ENCODE measurements at places on chromosomes 2 and 18.

- no peak for DNase-seq
Measured at GRCh38 chr18:2966560-2966959, 46.4 kb downstream of the LPIN2 start.

DNA sequence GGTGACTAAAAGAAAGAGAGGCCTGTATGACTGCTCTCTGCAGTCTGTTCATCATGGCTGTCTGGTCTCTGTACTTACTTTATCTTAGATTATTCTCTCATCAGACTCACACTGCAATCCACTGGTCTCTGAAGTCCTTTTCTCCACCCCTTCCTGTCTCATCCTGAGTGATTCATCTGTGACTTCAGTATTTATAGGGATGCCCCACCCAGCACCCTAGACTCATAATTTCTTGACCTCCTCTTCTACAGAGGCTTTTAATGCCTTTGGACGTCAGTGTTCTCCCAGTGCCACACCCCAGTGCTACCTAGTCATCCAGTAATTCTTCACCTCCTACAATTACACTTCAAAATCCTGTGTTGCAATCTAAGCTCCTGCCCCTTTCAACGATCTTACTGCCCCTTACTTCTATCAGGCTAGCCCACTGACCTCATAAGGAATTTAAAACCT is 14.9 kb upstream of the ITPRID2 start:
- no peak for DNase-seq

GRCh38 chr2:56008661-56009431 is 85.3 kb upstream of the EFEMP1 start:
- no peak for DNase-seq

DNA sequence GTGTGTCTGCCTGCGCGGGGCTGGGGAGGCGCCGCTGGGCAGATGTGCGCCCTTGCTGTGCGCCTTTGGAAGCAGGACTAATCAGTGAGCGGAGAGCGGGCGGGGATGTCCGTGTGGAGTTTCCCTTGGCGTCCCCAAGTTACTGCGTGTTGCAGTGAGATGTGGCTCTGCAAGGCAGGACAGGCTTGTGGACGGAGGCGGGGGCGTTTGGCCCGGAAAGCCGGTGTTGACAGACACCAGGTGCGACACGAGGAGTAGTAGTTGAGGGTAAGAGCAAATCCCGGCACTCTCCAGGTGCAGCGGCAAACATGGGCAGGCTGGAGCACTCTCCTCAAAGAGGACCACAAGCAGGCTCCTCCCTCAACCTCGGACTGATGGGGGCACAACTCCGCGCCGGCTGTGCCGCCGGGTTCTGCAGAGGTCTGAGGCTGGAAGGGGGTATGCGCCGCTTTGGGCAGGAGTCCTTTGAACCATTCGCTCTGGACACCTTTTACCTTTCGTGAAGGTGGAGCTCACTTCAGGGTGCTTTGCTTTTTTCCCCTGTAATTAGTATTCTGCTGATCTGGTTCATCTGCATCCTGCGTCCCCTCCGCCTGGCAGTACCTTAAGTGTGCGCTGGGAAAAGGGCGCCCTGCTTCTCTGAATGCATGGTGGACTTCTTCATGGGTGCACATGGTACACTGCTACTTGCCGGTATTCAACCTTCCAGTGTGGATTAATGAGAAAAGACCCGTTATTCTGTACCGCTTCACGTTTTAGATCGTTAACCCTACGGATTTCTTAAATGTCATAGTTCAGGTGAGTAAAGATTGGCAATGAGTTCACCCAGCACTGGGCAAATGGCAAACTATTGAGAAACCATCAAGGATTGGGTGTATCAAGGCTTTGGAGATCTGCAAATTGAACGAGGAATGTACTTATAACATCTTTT is 608 bp downstream of the CDH7 start:
- DNase-seq = no peak

GRCh38 chr2:12168791-12169388 is 422.5 kb downstream of the LPIN1 start:
- DNase-seq = no peak

DNA sequence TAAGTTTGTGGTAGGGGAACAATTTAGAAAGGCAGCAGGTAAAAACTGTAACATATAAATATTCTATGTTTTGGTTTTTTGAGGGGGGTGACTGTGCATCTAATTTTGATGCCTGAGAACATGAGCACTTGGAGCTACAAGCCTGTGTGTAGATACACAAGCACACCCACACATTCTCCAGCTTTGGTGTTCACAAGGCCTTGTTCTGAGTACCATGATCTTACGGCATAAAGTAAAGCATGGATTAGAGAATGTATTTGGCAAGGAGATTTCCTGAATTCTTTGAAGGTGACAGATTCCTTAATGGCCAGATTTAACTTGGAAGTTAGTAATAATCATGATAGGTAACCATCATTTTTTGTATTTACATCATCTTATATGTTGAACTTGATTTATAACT is 42.7 kb downstream of the MAP3K20 start:
- DNase-seq = no peak

DNA sequence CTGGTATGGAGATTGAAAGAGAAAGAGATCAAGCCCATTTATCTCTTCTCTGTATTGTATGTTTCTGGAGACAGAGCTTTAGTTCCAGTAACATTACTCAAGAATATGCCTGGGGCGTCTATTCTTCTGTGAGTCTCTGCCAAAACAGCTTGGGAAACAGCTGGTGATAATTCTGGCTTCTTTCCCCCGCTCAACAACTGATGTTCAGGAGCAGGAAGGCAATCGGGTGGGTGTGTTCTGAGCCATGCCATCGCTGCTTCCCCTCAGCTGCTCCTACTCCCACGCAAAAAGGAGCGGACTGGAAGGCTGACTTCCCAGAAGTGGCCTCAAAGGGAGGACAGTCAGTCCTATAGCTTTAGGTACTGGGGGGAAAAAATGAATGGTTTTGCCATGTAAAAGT is 695.1 kb downstream of the PLCL1 start:
- DNase-seq = no peak

- no peak for DNase-seq
Measured at GRCh38 chr2:233115741-233116140, 55.6 kb downstream of the INPP5D start.

GRCh38 chr18:52615943-52616342 is 275.9 kb downstream of the DCC start:
- DNase-seq = no peak

DNA sequence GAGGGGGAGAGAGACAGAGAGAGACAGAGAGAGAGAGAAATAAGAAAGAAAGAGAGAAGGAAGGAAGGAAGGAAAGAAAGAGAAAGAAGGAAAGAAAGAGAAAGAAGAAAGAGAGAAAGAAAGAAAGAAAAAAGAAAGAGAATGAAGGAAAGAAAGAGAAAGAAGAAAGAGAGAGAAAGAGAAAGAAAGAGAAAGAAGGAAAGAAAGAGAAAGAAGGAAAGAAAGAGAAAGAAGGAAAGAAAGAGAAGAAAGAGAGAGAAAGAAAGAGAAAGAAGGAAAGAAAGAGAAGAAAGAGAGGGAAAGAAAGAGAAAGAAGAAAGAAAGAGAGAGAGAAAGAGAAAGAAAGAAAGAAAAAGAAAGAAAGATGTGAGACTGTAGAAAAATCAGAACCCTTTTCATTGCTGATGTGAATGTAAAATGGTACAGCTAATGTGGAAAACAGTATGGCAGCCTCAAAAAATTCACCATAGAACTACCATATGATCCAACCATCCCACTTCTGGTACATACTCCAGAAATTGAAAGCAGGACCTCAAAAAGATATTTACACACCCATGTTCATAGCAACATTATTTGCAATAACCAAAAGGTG is 203.4 kb upstream of the POU3F3 start:
- no peak for DNase-seq

GRCh38 chr2:238929242-238930081 is 81.6 kb downstream of the TWIST2 start:
- no peak for DNase-seq

DNA sequence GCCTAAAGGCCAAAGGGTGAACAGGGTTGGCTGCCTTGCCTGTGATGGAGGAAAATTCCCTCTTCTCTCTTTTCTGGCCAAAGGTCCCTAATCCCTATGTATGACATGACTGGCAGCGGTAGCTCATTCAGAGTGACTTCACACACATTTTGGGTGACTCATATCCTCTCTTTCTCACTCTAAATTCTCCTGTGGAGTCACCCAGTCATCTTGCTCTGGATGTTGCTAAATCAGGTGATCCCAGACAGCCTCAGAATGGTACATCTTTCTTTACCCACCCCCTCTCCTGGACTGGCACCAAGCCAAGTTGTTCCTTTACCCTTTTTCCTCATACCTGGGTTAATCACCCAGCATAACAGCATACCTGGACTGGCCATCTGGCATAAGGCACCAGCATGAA is 77.2 kb downstream of the NEURL3 start:
- DNase-seq = no peak

- no peak for DNase-seq
Measured at GRCh38 chr18:3081584-3081991, 68.6 kb upstream of the LPIN2 start.

DNA sequence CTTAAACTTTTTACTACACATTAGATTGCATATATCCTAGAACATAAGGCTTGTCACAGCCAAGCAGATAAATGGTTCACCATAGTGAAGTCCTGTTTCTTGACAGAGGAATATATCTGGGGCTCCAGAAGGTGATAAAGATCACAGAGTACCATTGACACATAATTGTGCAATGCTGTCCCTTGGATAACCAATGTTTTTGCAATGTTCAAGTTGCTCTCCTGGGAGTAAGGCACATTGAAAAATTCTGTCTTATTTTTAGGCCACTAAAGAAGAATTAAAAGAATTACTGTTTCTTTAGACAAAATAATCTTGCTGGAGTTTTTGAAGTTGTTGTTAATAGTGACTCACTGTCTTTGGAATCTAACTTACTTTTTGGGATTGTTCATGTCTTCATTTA is 1132.8 kb downstream of the LRP1B start:
- no peak for DNase-seq

GRCh38 chr2:108634011-108634410 is 85.3 kb upstream of the RANBP2 start:
- DNase-seq = no peak

DNA sequence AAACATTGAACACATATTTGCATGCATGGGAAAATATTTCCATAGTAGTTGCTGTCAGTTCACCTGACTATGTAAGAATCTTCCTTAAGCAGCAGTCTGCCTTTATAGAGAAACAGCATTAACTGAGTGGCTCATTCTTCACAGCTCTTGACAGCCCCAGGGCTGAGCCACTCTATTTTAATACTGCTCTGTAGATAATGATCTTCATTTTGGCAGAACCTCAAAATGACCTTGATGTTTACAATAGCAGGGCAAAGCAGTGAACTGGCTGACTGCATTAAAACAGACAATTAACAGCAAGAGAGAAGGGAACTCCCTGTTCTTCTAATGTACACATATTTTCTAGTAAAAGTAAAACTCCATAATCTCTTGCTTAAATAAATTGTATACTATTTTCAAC is 580.6 kb upstream of the SOX11 start:
- DNase-seq = no peak

- DNase-seq = no peak
Measured at GRCh38 chr2:136250131-136250530, 132.2 kb upstream of the CXCR4 start.

DNA sequence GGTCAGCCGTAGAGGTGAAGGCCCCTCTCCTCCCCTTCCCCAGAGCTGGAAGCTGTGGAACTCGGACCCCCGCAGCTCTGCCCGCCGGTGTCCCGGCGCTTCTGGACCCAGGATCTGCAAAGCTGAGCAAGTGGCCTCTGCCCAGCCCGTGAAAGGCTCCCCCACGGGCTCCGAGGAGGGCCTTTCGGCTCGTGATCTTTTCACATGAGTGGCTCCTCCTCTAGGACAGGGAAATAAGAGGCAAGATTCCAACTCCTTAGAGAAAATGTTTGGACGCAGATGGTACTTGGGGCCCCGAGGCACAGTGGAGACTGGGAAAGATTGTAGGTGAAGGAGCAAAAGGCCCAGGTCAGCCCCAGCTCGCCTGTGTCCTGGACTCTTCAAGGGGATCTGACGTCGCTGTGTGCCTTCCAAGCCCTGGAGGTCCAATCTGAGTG is 48.2 kb upstream of the SP3 start:
- no peak for DNase-seq

GRCh38 chr18:48720655-48721025 is 181.8 kb downstream of the CTIF start:
- DNase-seq = no peak

DNA sequence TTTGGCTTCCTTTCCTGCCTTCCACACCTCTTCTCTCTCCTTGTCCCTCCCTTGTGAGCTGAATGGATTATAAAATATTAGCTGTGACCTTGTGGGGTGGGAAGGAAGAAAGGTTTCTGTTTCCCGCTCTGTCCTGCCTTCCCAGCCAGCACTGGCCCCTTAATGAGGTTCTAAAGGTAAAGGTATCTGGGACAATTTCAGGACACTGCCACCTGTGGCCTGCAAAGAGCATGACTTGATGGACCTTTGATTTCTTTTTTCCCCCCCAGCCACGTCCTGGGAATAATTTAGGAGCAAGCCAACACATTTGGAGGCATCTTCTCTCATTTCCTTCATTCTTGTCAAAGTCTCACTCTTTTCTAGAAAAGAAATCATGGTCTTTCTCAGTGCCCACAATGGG is 246.7 kb upstream of the EPAS1 start:
- DNase-seq = no peak

DNA sequence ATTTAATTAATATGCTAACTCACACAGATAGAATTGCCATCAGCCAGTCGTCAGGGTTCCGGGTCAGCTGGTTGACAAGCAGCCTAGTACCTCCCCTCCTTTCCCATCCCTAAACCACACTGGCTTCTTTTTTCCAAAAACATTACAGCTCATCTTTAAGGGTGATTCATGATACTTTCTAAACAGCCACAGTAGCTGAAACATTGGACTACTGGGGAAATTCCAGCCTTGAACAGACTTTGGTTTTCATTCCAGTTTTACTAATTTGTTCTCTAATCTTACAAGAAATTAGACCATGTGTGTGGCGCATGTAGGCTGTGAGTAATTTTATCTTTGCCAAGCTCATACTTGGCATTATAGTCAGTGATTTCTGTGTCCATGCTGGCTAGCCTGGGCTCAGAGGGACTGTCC is 110.8 kb downstream of the FMNL2 start:
- no peak for DNase-seq

GRCh38 chr2:101305492-101306078 is 2.9 kb downstream of the RNF149 start:
- DNase-seq = no peak

GRCh38 chr2:3291113-3291512 is 86.5 kb downstream of the EIPR1 start:
- DNase-seq = no peak

- DNase-seq = no peak
Measured at GRCh38 chr2:96271995-96272394, 6.0 kb downstream of the CIAO1 start.

DNA sequence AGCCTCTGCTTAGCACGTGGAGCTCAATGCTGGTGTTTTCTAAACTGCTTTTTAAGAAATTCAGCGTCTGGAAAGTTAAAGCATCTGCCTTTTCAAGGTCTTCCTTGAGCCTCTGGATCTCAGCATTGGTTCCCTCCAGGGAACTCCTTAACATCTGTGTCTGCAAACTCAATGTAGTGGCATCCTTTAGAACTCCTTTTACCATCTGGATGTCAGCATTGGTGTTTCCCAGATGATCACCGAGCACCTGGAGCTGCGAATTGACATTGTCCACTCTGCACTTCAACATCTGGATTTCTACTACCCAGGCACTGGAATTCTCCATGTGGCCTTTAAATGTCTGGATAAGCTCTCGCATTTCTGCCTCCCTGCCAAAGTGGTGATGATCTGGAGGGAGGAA is 3.7 kb downstream of the CLEC4F start:
- no peak for DNase-seq

GRCh38 chr2:29193111-29193510 is 77.9 kb downstream of the CLIP4 start:
- no peak for DNase-seq
